ENCODE measurements at places on chromosomes 1 and 21. TPM values are rescaled to one million over a fixed set of nuclear protein-coding genes. Genes with fewer than 3 reads are reported as not detected.

Gene OLIG2
- polyA plus RNA-seq, result 0.20 TPM

Gene FCGR3B
- 1.3 TPM for polyA plus RNA-seq

Gene SERPINC1
- 0.23 TPM for polyA plus RNA-seq

Gene LRRC71
- not detected for polyA plus RNA-seq

Gene SLC6A9
- not detected for polyA plus RNA-seq

Gene CD1E
- polyA plus RNA-seq, result 3.0 TPM

Gene RAB25
- not detected for polyA plus RNA-seq

Gene TAS1R1
- polyA plus RNA-seq, result not detected

GRCh38 chr21:15112858-15113257, 48.1 kb upstream of the NRIP1 start:
- no peaks in the 10 kb centered on the region for H3K27me3 ChIP-seq
- no peak overlapping the region for H3K27ac ChIP-seq
- no peak overlapping the region for H3K4me3 ChIP-seq
- no peaks in the 10 kb centered on the region for H3K36me3 ChIP-seq

DNA sequence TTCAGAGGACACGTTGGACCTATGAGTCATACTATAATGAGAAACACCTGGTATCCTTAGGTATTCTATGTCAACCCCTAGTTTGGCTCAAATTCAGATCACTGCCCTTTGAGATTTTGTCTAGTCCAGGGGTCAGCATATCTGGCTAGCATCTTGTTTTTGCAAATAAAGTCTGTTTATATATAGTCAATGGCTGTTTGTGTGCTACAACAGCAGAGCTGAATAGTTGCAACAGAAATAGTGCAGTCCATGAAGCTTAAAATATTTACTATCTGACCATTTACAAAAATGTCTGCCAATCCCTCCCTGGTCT, 48.5 kb upstream of the EDEM3 start:
- no peak overlapping the region for H3K27ac ChIP-seq
- DNase-seq, result no peak
- peaks cover 19% of the 10 kb centered on the region for H3K4me1 ChIP-seq
- H3K4me3 ChIP-seq, result no peak overlapping the region
- H3K27me3 ChIP-seq, result no peaks in the 10 kb centered on the region

GRCh38 chr21:39504230-39504629, 52.5 kb downstream of the SH3BGR start:
- no peak overlapping the region for H3K4me3 ChIP-seq
- H3K36me3 ChIP-seq, result no peaks in the 10 kb centered on the region
- H3K27me3 ChIP-seq, result no peaks in the 10 kb centered on the region

DNA sequence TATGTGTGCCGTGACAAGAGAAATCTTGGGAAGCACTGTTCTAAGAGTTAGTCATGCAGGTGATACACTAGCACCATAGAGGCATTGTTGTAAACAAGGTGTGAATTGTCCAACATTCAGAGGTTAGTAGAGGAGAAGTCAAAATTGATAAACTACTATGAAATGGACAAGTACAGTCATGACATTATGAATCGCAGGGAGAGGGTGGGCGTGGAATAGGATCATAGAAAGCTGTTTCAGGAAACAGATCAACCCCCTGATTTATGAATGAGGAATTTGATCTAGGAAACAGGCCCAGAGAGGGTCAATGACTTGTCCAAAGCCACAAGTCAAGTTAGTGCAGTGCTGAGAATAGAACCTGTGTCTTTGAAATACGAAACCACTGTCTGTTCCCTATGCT, 58.5 kb upstream of the LAX1 start:
- DNase-seq, result no peak
- no peak overlapping the region for H3K4me3 ChIP-seq
- H3K27me3 ChIP-seq, result no peaks in the 10 kb centered on the region
- peaks cover 9% of the 10 kb centered on the region for H3K4me1 ChIP-seq

- H3K27ac ChIP-seq, result no peak overlapping the region
- H3K4me3 ChIP-seq, result no peak overlapping the region
- no peaks in the 10 kb centered on the region for H3K27me3 ChIP-seq
- no peak for DNase-seq
- H3K4me1 ChIP-seq, result no peaks in the 10 kb centered on the region
- H3K36me3 ChIP-seq, result no peaks in the 10 kb centered on the region
Observed at GRCh38 chr1:67747671-67748546, 62.9 kb downstream of the GADD45A start.

DNA sequence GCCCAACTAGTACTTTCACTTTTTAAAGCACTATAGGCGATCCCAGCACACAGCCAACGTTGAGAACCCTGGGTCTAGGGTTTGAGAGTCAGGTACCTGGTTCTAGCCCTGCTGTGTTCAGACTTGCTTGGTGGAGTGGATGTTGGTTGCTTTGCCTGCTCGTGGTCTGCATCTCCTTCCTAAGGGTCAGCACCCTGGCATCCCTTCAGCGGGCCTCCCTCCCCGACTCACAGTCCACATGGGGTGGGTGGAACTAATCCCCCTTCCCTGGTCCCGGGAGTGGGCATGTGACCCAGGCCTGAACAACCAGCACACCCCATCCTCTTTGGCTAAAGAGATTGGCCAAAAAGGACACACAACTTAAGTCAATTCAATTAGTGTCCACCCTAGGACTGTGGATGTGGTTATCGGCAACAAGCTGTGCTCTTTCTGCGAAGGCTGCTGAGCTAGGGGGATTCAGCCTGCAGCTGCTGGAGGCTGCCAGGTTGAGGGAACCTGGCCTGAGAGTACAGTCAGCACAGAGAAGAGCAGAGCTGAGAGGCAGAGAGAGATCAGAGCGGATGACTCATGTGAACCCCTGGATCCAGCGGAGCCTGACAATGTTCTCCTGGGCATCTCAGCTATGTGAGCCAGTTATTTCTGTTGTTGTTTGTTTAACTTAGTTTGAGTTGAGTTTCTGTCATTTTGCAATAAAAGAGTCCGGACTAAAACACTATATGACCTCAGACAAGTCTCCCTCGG, 138.9 kb downstream of the ACTL8 start:
- no peaks in the 10 kb centered on the region for H3K4me1 ChIP-seq
- no peak for DNase-seq
- H3K27me3 ChIP-seq, result no peaks in the 10 kb centered on the region

- peaks cover 8% of the 10 kb centered on the region for H3K4me1 ChIP-seq
- H3K27ac ChIP-seq, result no peak overlapping the region
- H3K36me3 ChIP-seq, result no peaks in the 10 kb centered on the region
Observed at GRCh38 chr1:226204198-226204597, 17.7 kb upstream of the ACBD3 start.

DNA sequence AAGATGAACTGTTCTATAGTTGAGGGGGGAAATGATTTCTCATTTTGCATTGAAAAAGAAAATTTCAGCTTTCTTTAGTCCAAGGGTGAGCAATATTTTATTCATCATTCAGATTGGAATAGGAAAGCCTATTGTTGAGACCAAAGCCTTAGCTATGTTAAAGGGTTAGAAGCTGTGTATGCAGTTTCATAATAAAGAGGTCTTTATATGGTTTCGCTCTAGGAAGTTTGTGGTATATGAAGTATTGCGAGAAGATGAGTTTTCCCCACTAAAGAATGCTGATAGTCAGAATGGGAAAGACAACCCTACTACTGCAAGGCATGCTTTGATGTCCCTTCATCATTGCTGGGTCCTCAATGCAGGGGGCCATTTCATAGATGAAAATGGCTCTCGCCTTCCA, 28.6 kb downstream of the UAP1 start:
- H3K36me3 ChIP-seq, result no peaks in the 10 kb centered on the region
- no peak for DNase-seq
- H3K4me1 ChIP-seq, result no peaks in the 10 kb centered on the region
- no peaks in the 10 kb centered on the region for H3K27me3 ChIP-seq
- no peak overlapping the region for H3K27ac ChIP-seq
- no peak overlapping the region for H3K4me3 ChIP-seq

GRCh38 chr1:41671116-41671755, 186.8 kb upstream of the EDN2 start:
- H3K27ac ChIP-seq, result no peak overlapping the region
- peaks cover 20% of the 10 kb centered on the region for H3K4me1 ChIP-seq
- no peaks in the 10 kb centered on the region for H3K36me3 ChIP-seq
- H3K27me3 ChIP-seq, result no peaks in the 10 kb centered on the region
- no peak overlapping the region for H3K4me3 ChIP-seq

- no peak overlapping the region for H3K4me3 ChIP-seq
- DNase-seq, result no peak
- H3K4me1 ChIP-seq, result no peaks in the 10 kb centered on the region
Observed at GRCh38 chr1:227939791-227940771, 7.7 kb downstream of the WNT9A start.

GRCh38 chr1:194347200-194347599, 1160.8 kb upstream of the B3GALT2 start:
- no peak overlapping the region for H3K4me3 ChIP-seq
- H3K27me3 ChIP-seq, result no peaks in the 10 kb centered on the region
- H3K36me3 ChIP-seq, result no peaks in the 10 kb centered on the region
- DNase-seq, result no peak
- no peak overlapping the region for H3K27ac ChIP-seq
- no peaks in the 10 kb centered on the region for H3K4me1 ChIP-seq

- no peaks in the 10 kb centered on the region for H3K27me3 ChIP-seq
- no peaks in the 10 kb centered on the region for H3K4me1 ChIP-seq
- DNase-seq, result no peak
Observed at GRCh38 chr1:14308460-14308859, 290.0 kb upstream of the KAZN start.

DNA sequence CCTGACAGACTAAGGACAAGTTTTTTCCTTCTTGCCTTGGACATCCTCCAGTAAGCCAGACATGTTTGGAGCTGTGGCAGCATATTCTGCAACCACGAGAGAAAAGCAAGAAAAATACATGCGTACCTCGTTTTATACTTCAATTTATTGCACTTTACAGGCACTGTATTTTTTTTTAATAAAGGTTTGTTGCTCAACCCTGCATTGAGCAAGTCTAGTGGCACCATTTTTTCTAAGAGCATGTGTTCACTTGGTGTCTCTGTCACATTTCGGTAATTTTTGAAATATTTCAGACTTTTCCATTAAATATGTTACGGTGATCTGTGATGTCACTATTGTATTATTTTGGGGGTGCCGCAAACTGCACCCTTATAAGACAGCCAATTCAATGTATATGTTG, 2.1 kb upstream of the SSX2IP start:
- H3K27ac ChIP-seq, result peak overlapping the region; percentile 30
- no peaks in the 10 kb centered on the region for H3K27me3 ChIP-seq
- no peak for DNase-seq
- H3K4me1 ChIP-seq, result peaks cover 29% of the 10 kb centered on the region
- H3K4me3 ChIP-seq, result no peak overlapping the region

GRCh38 chr1:44265656-44266358, 52.5 kb downstream of the DMAP1 start:
- H3K4me3 ChIP-seq, result no peak overlapping the region
- no peaks in the 10 kb centered on the region for H3K36me3 ChIP-seq
- no peak overlapping the region for H3K27ac ChIP-seq
- H3K4me1 ChIP-seq, result peaks cover 52% of the 10 kb centered on the region
- no peak for DNase-seq
- no peaks in the 10 kb centered on the region for H3K27me3 ChIP-seq

DNA sequence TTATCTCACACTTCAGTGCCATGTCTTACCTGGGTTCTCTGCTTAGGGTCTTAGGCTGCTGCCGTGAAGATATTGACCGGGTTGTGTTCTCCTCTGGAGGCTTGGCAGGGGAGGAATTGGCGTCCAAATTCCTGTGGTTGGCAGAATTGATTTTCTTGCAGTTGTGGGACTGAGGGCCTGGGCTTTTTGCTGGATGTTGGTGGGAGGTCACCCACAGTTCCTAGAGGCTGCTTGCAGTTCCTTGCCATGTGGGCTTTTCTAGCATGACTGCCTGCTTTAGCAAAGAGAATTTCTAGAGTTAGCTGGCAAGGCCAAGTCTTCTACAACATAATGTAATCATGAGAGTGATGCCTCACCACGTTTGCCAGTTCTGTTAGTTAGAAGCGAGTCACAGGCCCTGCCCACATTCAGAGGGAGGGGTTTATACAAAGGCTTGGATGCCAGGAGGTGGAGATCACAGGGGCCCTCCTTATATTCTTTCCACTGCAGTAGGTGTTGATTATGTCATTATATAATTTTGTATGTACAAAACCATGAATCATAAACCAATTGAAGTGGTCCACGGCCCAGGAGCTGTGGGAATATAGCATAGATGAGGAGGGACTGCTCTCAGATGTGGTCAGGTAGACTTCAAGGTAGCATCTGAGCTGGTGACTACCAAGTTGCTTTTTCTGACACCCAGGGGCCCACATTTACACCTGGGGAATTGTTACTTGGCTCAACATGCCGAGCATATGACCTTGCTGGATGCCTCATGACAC, 6.6 kb downstream of the UBL4B start:
- no peaks in the 10 kb centered on the region for H3K27me3 ChIP-seq
- no peak overlapping the region for H3K27ac ChIP-seq
- no peaks in the 10 kb centered on the region for H3K4me1 ChIP-seq
- DNase-seq, result no peak

GRCh38 chr1:25757846-25758185, 42.2 kb upstream of the SELENON start:
- no peaks in the 10 kb centered on the region for H3K27me3 ChIP-seq
- peaks cover 5% of the 10 kb centered on the region for H3K4me1 ChIP-seq
- no peak for DNase-seq
- no peak overlapping the region for H3K27ac ChIP-seq
- no peak overlapping the region for H3K4me3 ChIP-seq

GRCh38 chr1:201347498-201348210, 29.8 kb downstream of the TNNT2 start:
- H3K4me3 ChIP-seq, result no peak overlapping the region
- no peaks in the 10 kb centered on the region for H3K36me3 ChIP-seq
- no peak for DNase-seq
- no peaks in the 10 kb centered on the region for H3K27me3 ChIP-seq
- no peak overlapping the region for H3K27ac ChIP-seq

DNA sequence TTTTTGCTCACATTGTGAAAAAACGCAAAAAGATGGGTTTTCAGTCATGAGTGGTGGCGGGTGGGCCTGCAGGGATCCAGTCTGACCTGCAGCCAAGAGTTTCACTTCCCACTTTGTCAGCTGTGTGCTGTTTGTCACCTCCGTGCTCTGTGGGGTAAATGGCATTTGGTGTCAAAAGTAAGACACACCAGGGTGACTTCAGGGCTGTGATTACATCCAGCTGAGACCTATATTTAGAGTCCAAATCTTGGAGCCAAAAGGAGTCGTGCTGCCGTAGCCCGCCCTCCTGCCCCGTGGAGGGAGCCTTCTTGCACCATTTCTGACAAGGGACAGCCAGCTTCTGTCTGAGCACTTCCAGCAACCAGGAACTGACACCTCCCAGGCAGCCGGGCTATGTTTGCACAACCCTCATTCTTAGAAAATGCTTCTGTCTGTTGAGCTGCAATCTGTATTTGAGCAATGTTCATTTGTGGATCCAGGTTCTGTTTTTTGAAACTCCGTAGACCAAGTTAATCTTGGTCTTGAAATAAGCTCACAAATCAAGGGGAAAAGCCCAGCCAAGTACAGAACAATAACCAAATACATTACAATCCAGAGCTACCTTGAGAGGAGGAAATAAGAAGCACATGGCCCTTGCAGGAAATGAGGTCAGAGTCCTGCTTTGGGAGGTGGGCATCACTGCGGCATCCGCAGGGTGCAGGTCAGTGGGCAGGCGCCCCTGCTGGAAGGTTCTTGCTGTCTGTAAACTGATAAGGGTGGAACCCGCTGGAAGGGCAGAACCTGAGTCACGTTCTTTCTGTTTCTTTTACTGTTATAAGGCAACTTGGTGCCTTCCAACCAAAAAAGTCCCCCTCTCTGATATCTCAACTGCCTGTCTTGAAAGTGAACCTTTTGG, 14.4 kb downstream of the ABCG1 start:
- DNase-seq, result peak; percentile 92
- no peak overlapping the region for H3K4me3 ChIP-seq

All from CD14-positive monocyte (primary cell).